ENCODE measurements at places on chromosomes 2 and 18.

DNA sequence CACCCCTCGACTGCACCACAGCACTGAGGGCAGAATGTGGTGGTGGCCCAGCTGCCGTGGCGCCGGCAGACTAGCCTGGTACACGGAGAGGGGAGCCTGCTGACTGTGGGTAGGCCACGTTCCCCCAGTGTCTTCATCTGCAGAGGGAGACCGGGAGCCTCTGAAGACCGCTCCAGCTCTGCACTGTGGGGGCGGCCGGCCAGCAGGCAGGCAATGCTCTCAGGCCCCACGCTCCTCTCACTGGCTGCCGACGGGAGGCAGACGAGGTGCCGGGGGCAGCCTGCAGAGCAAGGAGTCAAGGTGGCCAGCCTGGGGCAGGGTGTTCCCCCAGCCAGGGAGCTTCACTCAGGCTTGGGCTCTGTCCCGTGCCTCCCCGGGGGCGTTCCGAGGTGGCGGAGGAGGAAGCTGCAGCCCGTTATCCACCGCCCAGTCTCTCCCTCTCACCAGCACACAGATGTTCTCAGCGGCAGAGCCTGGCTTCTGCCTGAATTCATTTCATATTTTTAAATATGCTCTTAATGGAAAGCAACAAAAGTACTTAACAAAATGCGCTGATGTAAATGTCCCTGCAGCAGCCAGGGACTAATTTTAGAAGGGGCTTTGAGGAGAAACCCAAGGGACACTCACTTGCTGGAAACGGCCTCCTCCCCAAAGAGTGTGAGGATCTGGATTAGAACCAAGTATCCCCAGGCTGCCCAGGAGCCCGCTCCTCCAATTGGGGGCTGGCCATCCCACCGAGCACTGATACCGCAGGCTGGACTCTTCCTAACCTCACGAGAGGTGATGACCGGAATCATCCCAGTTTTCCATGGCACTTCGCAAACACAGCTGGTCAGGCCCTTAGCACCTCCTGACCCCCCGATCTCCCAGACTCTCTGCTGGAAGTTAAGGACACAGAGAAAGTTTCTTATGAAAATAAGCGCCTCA is 87.8 kb downstream of the HDAC4 start:
- DNase-seq, result no peak
- no peaks in the 10 kb centered on the region for H3K4me1 ChIP-seq
- H3K36me3 ChIP-seq, result no peaks in the 10 kb centered on the region
- H3K27ac ChIP-seq, result peak overlapping the region; percentile 24

GRCh38 chr18:55778788-55779690 is 191.0 kb upstream of the TCF4 start:
- H3K4me3 ChIP-seq, result peak overlapping the region; percentile 48
- H3K27ac ChIP-seq, result no peak overlapping the region
- no peak for DNase-seq
- no peaks in the 10 kb centered on the region for H3K27me3 ChIP-seq

DNA sequence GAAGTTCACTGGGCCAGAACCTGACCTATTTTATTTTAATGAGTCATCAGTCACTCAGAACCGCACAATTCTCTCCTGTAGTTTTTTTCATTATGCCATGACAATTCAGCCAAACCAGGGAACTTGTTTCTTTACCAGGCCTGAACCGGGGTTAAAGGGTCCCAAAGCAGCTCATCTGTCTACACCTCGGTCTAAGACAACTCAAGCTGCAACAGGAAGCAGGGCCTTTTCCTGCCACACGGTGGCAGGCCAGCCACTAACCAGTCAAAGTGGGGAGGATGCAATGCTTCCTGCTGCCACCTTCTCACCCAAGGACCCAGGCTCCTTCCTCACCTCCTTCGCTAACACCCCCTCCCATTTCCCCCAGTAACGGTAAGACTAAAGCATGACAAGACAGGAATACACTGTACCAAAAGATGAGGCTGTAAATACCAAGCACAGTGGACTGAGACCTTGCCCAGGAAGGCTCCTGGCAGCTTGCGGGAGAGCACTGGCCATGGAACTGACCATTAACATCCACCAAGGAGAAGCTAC is 56.7 kb upstream of the ACKR3 start:
- no peaks in the 10 kb centered on the region for H3K27me3 ChIP-seq
- peak; percentile 84 for DNase-seq
- no peaks in the 10 kb centered on the region for H3K36me3 ChIP-seq
- no peak overlapping the region for H3K27ac ChIP-seq
- no peaks in the 10 kb centered on the region for H3K4me1 ChIP-seq

GRCh38 chr2:86556508-86556907 is 6.7 kb downstream of the CHMP3 start:
- no peak for DNase-seq
- no peak overlapping the region for H3K27ac ChIP-seq
- no peaks in the 10 kb centered on the region for H3K36me3 ChIP-seq
- no peaks in the 10 kb centered on the region for H3K27me3 ChIP-seq

DNA sequence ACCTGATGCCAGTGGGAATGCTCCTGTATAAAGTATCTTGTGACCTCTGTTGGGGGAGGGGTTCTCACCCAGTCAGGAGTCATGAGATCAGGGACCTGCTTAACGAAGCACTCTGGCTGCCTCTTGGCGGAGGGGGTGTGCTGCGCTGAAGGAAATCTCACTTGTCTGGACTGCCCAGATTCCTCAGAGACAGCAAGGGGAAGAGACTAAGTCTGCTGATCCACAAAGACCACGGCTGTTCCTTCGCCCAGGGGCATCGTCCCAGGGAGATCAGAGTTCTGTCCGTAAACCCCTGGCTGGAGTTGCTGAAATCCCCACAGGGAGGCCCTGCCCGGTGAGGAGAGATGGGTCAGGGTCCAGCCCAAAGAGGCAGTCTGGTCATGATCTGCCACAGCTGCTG is 168.4 kb downstream of the CCBE1 start:
- H3K27me3 ChIP-seq, result no peaks in the 10 kb centered on the region
- no peaks in the 10 kb centered on the region for H3K4me1 ChIP-seq
- no peak overlapping the region for H3K27ac ChIP-seq
- no peak overlapping the region for H3K4me3 ChIP-seq
- DNase-seq, result no peak
- no peaks in the 10 kb centered on the region for H3K36me3 ChIP-seq

DNA sequence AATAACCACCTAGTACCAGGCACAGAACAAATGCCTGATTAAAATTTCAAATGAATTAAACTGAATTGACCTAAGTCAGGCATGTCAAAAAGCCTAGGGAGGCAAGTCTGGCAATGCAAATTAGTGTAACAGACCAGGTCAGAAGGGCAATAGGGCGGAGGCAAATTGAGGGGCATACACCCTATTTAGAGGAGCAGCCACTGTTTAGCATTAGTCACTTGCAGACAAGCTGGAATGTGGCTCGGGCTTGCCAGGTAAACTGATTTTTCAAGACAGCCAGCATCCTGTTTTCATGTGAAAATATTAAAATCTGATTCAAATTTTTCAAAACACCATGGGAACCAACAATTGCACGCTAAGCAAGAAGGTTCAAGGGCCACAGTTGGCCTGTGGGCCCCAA is 160.3 kb downstream of the EN1 start:
- H3K4me3 ChIP-seq, result no peak overlapping the region
- no peak overlapping the region for H3K27ac ChIP-seq
- no peak for DNase-seq
- H3K36me3 ChIP-seq, result no peaks in the 10 kb centered on the region

GRCh38 chr2:216501854-216502253 is 3.2 kb downstream of the RPL37A start:
- H3K4me1 ChIP-seq, result peaks cover 8% of the 10 kb centered on the region
- H3K27me3 ChIP-seq, result no peaks in the 10 kb centered on the region
- H3K36me3 ChIP-seq, result peaks cover 56% of the 10 kb centered on the region
- no peak overlapping the region for H3K4me3 ChIP-seq
- H3K27ac ChIP-seq, result no peak overlapping the region
- DNase-seq, result no peak

- DNase-seq, result no peak
- peak overlapping the region; percentile 96 for H3K27ac ChIP-seq
- H3K4me1 ChIP-seq, result peaks cover 7% of the 10 kb centered on the region
Measured at GRCh38 chr2:121529439-121530211, 1.1 kb upstream of the RNU4ATAC start.

DNA sequence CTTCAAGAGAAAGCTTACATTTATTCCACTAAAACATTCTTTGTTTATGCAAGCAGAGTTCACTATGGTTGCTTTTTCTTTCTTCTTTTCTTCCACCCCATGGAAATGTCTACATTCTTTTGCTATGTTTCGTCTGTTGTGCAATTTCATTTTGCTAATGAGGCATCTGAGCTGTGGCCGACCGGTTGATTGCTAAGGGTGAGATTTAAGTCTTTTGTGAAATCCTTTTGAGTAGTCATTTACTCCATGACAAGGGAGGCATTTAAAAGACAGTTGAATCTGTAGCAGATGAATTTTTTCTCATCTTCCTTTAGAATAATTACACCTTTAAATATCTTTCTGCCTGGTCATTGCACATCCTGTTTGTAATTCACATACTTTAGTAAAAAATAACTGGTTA is 324.1 kb upstream of the THUMPD2 start:
- peaks cover 6% of the 10 kb centered on the region for H3K4me1 ChIP-seq
- H3K4me3 ChIP-seq, result no peak overlapping the region
- no peak overlapping the region for H3K27ac ChIP-seq
- DNase-seq, result no peak
- H3K36me3 ChIP-seq, result no peaks in the 10 kb centered on the region
